ENCODE measurements at places on chromosomes 2 and 18.

DNA sequence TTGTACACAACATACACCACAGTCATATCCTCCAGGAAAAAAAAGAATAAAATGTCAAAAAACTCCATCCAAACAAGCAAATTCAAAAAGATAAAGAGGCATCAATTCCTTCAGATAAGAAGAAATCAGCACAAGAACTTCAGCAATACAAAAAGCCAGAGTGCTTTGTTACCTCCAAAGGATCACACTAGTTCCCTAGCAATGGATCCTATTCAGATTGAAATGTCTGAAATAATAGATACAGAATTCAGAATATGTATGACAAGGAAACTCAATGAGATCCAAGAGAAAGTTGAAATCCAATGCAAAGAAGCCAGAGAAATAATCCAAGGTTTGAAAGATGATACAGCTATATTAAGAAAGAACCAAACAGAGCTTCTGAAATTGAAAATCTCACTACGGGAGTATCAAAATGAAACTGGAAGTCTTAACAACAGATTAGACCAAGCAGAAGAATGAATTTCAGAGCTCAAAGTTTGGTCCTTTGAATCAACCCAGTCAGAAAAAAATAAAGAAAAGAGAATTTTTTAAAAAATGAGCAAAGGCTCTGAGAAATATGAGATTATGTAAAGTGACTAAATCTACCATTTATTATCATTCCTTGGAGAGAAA lies 80.6 kb downstream of the TRABD2A start:
- DNase-seq = no peak

DNA sequence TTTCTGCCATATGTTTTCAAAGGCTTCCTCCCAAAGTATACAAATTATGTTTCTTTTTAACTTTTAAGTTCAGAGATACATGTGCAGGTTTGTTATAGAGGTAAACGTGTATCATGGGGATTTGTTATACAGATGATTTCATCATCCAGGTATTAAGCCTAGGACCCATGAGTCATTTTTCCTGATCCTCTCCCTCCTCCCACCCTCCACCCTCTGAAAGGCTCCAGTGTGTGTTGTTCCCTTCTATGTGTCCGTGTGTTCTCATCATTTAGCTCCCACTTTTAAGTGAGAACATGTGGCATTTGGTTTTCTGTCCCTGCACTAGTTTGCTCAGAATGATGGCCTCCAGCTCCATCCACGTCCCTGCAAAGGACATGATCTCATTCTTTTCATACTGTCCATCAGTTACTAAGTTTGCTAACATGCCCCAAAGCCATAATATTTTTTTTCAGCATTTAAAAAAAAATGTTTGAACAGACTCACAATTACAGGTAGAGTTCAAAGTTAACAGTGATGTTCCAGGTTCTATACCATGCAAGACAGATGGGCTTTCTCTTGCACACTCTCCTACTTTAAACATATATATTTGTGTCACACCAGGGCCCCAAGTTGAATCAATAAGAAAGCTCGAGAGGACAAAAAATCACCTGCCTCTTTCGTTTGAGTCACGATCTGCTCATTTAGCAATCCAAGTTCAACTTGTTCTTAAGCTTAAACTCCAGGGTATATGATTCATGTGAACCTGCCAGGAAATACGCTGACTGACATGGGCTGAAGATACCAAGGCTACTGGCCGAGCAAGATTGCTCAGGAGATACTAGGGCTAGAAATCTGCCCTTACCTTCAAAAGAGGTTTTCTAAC lies 77.6 kb downstream of the AP1S3 start:
- no peak for DNase-seq

DNA sequence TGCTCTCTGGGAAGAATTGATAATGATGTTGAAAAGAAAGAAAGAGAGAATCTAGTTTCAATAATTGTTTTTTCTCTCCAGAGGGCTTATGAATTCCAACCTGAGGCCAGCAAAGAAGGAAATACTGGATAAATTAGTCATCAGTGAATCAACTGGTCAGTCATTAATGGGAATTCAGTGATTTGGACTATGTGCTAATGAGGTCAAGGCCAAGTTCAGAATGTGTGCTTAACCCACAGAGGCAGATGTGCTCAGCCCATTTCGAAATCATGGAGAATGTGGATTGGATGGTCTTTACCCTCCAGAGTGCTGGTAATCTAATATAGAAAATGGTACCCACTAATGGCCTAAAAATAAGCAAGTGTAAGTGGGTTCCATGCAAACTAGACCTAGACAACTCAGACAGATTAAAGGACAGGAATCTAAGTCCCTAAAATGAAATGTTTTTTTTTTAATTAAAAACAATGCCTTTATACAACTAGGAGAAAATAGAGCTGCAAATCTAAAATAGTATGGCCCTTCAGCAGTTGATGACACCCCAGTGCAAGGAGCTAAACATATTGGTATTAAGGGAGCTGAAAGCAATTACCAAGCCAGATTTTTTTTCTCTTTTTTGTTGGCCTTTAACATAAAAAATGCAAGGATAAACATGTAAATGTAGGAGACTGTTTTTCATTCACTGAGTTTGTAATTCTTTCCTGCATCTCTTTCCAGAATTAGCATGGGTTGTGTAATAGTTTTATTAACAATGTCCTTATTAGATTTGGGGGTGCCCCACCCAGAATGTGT lies 296.9 kb downstream of the SATB2 start:
- no peak for DNase-seq

- no peak for DNase-seq
Observed at GRCh38 chr2:23327887-23328286, 57.1 kb upstream of the KLHL29 start.

GRCh38 chr18:48752478-48752877 lies 198.3 kb downstream of the SMAD7 start:
- DNase-seq = no peak

DNA sequence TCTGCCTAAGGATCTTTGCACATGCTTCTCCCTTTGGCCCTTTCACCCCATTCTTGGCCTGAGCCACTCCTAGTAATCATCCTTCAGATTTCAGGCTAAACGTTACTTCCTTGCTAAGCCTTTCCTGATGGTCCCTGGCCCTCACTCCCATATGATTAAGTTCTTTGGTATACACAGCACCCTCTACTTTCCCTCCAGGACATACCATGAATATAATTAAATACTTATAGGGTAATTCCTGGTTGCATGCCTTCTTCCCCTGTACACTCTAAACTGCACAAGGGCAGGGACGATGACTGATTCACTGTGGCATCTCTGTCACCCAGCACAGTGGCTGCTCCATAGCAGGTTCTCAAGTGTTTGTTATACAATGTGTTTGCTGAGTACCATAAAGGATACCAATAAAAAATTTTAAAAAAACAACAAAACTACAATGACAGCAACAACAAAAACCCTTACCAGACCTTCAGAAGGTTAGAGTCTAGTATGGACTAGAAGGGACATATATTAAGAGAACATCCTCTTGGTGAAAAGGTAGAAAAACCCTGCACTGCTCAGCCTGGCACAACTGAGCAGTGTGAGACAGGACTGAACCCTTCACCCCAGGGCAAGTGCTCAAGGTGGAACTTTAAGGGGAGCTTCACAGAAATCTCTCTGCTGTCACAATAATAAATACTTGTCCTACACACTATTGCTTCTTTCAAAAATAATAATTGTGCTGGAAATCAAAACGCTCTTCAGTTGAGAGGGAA lies 76.2 kb downstream of the AAK1 start:
- no peak for DNase-seq

Data from stimulated activated CD8-positive, alpha-beta memory T cell treated with anti-CD3 and anti-CD28 coated beads, Interleukin-4, amount 100 ng/mL, for 24 hours (primary cell).